ENCODE measurements at places on chromosomes 12 and 14.

- DNase-seq = peak; percentile 46
These were observed 3.1 kb downstream of the LRFN5 start for GRCh38 chr14:41609704-41610183.

- DNase-seq = no peak
These were observed 55.4 kb downstream of the UBR7 start for GRCh38 chr14:93262446-93262845.

DNA sequence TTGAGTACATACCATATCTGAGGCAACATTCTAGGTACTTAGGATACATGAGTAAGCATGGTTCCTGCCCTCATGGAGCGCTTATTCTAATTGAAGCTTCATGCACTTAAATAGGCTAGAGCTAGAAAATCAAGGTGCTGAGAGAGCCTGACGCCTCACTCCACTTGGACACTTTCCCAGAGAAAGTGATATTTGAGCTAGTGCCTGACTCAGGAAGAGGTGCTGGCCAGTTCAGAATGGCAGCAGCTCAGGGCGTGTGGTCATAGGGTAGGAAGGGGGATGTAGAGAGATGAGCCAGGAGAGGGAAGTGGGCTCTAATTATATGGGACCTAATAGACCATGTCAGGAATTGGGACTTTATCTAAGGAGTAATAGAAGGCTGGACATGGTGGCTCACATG, 33.3 kb downstream of the TULP3 start:
- no peak for DNase-seq

DNA sequence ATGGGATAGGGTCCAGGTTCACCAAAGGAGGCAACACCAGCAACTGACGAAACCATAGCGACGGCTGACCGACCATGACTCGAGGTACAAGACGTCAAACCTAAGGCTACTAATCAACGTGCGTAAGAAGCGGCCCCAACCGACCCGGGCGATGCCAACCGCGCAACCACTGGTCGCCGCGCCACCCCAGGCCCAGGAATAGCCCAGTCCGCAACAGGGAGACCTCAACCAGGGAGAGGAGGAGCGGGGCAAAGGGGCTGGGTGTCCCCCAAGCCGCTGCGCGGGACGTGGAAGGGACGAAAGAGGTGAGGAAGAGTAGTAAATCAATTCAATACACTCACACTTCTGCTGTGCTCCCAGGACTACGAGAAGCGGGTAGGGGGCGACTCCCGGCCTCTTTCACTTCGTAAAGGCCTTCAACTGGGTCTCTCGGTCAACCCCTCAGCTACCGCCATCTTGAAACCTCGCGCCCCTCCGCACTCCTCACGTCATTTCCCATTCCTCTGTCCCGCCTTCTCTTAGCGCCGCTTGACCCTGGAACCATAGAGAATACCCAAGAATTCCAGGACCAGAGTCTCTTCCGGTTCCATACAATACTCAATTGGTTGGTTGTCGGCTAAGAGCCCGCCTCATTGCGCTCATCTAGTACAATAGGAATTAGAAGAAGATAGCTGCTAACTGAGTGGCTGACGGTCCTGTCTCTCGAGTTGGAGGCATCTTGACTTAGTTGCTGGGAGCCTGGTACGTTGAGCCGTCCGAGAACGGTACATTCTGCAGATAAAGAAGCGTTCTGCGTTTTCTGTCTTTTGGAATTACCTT, at the start of the genes C12orf60 and WBP11:
Gene C12orf60, plus strand, starts transcription at position 660 of the 819 bp plus-strand sequence. CDS start 19,266 bp downstream, outside the sequence.
Gene WBP11, minus strand, starts transcription at position 468 of the 819 bp plus-strand sequence. CDS start 2,095 bp downstream, outside the sequence.
- peak; percentile 75 for DNase-seq

DNA sequence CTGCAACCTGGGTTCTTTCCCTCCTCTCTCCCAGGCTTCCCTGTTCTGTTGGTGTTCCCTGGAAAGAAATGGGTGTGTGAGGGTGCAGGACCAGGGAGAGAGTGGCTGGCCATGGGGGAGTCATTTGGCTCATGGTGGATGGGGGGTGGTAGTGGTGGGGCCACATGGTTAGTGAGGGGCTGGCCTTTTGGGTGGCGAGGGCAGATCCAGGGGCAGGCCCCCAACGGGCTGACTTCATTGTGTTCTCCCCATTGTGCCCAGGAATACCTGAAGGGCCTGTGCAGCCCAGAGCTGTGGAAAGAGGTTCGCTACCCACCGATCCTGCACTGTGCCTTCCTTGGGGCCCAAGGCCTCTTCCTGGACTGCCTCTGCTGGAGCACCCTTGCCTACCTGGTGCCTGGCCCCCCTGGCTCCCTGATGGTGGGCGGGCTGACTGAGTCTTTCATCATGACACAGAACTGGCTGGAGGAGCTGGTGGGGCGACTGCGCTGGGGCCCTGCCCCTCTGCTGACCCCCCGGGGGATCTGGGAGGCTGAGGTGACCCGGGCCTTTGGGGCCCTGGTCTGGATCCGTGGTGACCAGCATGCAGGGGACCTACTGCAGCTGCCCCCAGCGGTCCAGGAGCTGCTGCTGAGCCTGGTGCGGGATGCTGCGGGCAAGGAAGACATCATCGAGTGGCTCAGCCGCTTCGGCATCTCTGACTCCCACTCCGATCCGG, 9.0 kb downstream of the NYNRIN start:
- no peak for DNase-seq

DNA sequence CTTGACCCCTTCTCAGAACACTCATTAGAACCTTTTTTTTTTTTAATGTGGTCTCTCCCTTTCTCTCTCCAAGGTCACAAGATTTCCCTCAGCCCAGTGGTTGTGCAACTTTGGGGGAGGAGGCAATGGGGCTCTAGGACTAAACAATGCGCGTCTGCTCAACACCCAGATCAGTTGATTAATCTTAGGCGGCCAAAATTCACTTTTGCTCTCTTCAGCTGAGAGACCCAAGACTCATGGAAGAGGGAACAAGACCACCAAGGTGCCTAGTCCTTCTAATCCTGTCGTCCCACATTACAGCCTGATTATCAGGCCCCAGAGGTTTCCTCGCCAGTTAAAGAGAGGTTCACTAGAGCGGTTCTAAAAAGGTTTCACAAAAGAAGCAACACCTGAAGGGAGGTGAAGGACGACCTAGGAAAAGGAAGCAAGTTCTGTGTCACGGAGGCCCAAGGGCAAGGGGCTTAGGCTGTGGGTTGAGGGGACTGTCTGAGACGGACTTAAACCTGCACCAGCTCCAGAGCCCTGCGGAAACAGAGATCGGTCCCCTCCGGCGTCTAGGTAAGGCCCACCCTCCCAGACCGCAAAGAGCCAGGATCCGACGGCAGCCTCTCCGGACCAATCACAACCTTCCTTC, 824 bp upstream of the TARBP2 start:
- no peak for DNase-seq

- DNase-seq = no peak
These were observed 80.5 kb upstream of the ZFP36L1 start for GRCh38 chr14:68873376-68873775.

- no peak for DNase-seq
These were observed 105.0 kb downstream of the ETNK1 start for GRCh38 chr12:22729957-22730443.

DNA sequence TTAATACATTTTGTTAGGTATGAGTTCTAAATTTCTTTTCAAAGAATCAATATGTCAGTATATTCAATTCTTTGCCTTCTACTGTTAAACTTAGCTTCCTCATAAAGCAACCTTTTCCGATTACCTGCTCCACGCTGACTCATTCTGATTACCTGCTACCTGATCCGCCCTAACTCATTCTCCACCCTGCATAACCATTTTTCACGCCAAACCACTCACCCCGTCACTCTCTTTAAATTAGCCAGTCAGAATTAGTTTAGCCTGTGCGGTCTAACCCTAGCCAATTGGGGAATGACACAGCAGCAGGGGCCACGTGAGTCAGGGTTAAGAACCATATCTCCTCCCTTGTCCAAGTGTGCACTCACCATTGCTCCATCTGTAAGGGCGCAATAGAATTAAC, 72.2 kb upstream of the FICD start:
- DNase-seq = no peak

- no peak for DNase-seq
These were observed 61.7 kb upstream of the BCL2L14 start for GRCh38 chr12:12008931-12009611.

- peak; percentile 42 for DNase-seq
These were observed 11.8 kb downstream of the COPS7A start for GRCh38 chr12:6735448-6736191.

DNA sequence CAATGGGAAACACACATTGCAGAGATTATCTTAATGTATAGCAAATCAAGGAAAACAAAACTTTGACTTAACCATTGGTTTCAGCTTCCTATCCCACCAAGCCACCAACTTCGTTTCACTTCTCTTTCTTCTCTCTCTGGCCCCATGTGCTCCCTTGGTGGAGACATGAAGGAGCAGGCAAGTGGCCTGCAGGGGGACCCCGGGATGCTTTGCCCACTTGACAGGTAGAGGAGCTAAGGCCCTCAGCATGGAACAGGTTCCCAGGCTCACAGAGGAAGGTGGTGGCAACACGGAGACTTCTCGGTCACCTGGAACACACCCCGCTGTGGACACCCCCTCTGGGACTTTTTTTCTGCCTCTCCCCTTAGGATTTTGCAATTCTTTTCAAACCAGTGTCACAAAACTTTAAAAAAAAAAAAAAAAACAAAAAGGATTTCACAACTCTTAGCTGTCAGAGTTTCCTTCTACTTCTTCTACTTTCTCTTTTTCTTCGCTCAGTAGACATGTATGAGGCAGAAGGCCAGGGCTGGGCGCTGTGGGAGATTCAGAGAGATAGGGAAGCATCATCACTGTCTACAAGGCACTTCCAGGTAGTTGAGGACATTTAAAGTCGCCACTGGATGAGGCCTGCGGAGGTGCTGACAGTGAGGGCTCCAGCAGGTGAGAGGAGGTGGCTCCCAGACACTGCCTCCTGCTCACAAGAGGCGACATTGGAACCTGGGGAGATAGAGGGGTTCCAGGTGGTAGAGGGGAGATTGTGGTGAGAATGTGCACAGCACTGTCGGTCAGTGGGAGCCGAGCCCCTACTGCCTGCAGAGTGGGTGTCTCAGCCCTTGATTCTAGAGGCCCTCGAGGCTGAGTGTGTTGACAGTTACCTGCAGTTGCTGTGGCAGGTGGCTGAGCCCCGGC, 119.6 kb downstream of the GCH1 start:
- DNase-seq = no peak

- DNase-seq = peak; percentile 69
These were observed 120.7 kb downstream of the AACS start for GRCh38 chr12:125185740-125186470.

- DNase-seq = no peak
These were observed 28.5 kb downstream of the RERG start for GRCh38 chr12:15192720-15193119.

GRCh38 chr14:93825235-93825553, 36.9 kb upstream of the PRIMA1 start:
- DNase-seq = no peak

GRCh38 chr14:80059041-80059440, 152.3 kb downstream of the DIO2 start:
- no peak for DNase-seq

DNA sequence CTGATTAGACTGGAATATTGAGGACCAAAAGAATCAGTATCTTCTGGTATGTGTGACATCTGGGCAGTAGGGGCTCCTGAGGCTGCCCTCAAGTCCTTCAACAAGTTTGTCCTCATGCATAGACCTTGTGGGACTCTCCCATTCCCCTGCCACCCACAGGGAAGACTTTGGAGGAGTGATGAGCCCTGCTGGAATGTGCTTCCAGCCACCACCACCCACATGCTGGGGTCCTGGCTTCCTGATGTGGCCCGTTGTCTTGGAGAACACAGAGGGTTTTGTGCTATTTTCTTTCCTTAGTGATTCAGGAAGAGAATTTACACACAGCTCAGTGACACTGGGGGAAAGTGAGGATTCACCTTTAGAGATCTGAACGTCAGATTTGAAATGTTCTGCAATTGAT, 29.2 kb upstream of the SEL1L start:
- no peak for DNase-seq

Measured in neural crest cell (in vitro differentiated cells).